ENCODE measurements at places on chromosomes 1 and 21.

DNA sequence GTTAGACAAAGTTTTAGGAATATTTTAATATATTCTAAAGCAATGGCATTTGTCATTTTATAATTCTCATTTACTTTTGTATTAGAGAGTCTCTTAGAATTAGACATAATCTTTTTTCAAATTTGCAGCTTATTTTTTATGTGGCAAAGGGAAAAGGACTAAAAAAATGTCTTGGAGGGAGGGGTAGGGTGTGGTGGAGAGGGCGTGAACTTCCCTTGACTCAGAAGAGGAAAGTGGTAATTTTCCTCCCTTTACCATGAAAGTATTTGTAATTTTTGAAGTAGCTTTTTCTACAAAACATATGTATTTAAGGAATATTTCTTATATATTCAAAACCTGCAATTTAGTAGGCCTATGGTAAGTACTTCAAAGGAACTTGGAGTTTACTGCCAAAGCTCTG lies 6.9 kb upstream of the RABGAP1L start:
- DNase-seq: no peak

DNA sequence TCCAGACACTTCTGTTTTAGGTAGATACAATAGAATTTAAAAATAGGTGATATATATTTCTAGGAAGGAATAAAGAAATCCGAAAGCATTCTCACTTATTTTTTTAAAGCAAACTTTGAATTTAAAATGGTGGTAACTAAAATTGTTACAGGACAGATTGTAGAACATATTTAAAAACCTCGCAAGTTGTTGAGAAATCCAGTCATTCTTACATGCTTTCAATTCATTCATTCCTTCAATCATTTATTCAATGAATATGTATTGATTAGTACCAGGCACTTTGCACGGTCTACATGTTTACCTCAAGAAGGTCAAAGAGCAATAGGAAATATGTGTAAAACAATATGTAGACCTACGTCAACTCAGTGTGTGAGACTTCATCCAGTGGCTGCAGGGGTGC lies 189.9 kb upstream of the SNX7 start:
- no peak for DNase-seq

- DNase-seq: no peak
Observed at GRCh38 chr1:96072021-96072420, 649.6 kb upstream of the PTBP2 start.

DNA sequence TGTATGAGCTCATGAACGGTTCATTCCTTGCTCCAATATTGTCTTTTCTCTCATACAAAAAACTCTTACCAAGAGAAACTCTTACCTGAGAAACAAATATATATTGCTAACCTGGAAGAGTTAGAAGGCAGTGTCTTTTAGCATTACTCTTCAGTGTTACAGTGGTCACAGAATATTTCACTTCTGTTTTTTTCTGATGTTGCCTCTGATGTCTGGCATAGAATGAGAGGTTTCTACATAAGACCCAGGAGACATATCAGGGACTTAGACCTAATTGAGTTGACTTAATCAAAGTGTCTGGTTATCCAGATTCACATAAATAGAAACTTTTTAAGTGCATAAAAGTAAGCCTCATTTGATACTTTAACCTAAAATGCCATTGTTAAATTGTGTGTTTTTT lies 923.8 kb downstream of the TTLL7 start:
- DNase-seq: no peak

- DNase-seq: no peak
Observed at GRCh38 chr1:46175243-46175642, 356 bp downstream of the TSPAN1 start.

- DNase-seq: no peak
Observed at GRCh38 chr1:229068270-229068987, 202.5 kb upstream of the RAB4A start.

GRCh38 chr1:26218906-26219494 lies 15.0 kb upstream of the CEP85 start:
- DNase-seq: no peak

DNA sequence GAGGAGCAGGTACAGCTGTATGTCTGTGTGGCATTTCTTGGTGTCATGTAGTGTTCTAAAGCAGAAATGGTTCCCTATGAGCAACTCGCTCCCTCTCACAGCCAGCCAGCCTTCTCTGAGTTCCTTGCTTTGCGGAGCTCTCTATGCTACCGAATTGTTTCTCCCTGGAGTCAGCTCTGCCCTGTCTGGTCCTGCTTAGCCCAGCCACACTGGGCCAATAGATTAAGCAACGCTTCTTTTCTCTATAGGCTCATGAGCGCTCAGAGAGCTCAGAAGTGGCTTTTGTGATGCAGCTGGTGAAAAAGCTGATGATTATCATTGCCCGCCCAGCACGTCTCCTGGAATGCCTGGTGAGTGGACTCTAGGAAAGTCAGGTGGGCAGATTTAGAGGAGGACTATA lies 113.1 kb downstream of the PIK3R3 start:
- DNase-seq: no peak

GRCh38 chr1:185966471-185966870 lies 232.3 kb downstream of the HMCN1 start:
- DNase-seq: no peak

- no peak for DNase-seq
Observed at GRCh38 chr1:221574529-221574928, 167.4 kb downstream of the DUSP10 start.

DNA sequence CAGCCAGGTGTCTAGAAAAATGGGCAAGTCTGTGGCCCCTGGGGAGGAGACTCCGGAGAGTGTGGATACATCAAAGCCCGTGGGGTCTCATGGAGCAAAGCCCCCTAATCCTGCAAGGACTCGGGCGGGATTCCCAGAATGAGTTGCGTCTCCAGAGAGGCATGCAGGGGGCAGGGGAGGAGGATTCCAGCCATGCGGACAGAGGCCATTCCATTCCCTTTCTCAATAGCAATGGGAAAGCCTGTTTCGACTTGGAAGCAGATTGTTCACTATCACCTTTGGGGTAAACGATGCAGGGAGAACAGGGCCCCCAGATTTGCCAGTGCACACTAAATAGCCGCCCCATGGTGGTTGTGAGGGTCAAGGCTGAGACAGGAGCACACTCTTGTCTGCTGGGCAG lies 15.4 kb upstream of the PRDM15 start:
- DNase-seq: no peak
